ENCODE measurements at places on chromosomes 3 and 15.

- DNase-seq, result no peak
Measured at GRCh38 chr3:135083756-135084155, 288.7 kb downstream of the EPHB1 start.

- no peak for DNase-seq
Measured at GRCh38 chr3:140630866-140631265, 47.0 kb upstream of the TRIM42 start.

GRCh38 chr3:9201266-9201665 is 48.2 kb downstream of the SRGAP3 start:
- DNase-seq, result no peak

DNA sequence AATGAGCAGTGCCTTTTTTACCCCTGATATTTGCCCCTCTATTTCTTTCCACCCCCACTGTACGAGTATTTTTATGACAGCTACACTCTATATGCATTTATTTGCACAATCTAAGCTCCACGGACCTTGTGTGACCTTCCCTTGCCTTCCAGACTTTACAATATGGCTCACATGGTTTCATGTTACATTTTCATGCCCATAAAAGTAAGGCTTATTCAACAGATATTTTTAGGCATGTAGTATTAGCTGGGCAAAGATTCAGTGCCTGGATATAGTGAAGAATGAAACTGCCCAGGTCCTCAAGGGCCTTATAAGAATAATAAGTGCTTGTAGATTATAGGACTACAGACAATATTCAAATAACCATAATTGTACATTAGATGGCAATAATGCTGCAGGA is 481.9 kb upstream of the CNTN4 start:
- no peak for DNase-seq

- DNase-seq, result no peak
Measured at GRCh38 chr3:106309274-106309673, 440.5 kb upstream of the CBLB start.

DNA sequence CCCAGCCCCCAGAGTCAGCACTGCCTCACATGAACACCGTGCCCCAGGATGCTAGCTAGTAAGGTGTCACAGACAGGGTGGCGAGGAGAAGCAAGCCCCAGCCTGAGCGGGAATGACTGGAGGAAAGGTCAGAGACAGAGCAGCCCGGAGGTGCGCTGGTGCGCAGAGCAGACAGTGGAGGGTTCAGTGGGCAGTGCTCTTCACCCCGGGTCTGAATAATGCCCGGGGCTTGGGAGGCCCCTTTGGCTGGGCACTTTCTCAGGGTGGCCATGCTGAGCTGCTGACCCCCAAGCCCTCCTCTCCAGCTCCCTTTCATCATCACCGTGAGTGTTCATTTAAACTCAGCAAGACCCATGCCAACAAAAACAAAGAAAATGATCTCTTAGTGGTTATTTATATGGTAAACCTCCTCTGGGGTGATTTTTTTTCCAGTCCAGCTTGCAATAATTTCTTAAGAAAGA is 110.8 kb downstream of the VGLL4 start:
- no peak for DNase-seq

DNA sequence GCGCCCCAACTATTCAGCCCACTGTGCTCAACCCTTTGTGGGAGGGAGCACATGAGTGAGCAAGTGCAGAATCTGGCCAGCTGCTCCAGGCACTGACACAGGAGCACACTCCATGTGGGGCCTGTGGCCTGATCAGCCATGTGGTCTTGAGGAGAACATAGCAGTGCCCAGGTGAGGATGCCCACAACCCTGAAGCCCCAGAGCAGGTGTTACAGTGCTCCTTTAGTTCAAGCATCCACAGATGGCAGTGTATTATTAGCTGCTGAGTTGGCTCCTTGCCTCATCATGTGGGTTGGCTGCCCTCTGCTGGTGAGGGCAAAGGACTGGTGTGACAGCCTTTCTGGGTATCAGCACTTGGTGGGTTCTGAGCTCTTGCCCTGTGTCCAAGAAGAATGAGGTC is 1588.2 kb downstream of the SI start:
- DNase-seq, result peak; percentile 71

- no peak for DNase-seq
Measured at GRCh38 chr3:46921041-46921440, 43.5 kb downstream of the PTH1R start.

DNA sequence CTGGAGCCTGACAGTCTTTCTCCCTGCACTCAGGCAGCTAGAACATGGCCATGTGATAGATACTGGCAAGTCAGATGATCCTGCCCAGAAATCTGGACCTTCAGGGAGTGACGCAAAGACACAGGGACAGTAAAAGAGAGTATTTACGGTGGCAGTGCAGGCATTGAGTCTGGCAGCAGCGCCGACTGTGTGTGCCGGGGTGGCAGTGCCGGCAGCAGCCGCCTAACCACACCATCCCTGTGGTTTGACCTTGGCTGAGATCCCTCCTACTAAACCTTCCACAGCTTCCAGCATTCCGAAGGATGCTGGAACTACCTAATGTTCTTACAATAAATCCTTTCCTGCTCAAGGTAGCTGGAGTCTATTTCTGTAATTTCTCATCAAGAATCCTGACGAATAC is 4.6 kb upstream of the TSPAN3 start:
- DNase-seq, result no peak

GRCh38 chr3:55551644-55552043 is 64.5 kb upstream of the WNT5A start:
- no peak for DNase-seq

DNA sequence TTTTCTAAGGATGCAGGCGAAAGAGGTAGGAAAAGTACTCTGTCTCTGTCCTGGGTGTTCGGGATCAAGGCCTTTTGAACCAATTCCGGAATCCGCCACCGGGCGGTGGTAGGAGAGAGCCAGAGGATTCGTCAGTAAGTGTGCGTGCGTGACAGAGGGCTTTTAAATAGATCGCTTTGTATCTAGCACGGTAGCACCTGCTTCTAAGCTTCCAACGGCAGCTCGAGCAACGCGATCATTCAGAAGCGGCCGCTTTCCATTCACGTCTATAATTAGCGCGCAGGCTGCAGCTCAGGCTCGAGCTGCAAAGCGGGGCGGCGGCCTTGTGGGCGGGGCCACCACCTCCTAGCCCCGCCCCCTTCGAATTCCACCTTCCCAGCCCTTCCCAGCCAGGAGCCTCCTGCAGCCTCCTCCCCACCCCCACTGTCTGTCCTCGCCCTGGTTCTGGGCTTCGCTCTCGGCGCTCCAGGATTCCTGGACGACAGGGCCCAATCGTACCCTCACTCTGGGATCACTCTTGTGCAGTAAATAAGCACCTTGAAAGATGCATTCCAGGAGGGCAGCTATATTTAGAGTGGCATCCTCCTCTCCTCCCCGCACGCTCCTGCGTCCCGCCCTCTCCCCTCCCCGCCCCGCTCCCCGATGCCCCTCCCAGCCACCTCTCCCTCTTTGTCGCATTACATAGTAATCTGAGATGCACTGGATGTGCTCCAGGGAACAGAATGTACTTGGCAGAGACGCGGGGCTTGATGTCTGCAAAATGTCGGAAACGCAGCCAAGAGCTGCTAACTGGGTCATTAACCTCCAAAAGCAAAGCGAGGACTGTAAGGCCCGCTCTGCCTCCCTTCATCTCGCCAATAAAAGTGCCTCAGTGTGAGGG is 224.1 kb upstream of the TPRG1 start:
- DNase-seq, result peak; percentile 93

DNA sequence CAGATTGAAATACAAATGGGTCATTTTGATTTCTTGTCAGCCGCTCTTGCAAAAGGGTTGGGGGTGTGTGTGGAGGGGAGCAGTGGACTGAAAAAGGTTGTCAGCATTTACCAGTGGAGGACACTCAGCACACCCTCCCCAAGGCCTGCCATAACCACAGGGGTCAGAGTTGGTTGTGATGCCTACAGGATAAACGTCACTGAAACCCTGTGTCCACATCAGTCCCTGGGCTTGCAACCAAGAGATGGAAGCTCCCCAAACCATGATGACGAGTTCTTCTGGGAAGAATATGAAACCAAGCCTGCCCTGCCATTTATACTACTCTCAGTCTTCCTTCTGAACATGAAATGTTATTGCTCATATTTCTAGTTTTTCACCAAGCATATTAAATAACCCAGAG is 54.0 kb upstream of the UMPS start:
- DNase-seq, result no peak

DNA sequence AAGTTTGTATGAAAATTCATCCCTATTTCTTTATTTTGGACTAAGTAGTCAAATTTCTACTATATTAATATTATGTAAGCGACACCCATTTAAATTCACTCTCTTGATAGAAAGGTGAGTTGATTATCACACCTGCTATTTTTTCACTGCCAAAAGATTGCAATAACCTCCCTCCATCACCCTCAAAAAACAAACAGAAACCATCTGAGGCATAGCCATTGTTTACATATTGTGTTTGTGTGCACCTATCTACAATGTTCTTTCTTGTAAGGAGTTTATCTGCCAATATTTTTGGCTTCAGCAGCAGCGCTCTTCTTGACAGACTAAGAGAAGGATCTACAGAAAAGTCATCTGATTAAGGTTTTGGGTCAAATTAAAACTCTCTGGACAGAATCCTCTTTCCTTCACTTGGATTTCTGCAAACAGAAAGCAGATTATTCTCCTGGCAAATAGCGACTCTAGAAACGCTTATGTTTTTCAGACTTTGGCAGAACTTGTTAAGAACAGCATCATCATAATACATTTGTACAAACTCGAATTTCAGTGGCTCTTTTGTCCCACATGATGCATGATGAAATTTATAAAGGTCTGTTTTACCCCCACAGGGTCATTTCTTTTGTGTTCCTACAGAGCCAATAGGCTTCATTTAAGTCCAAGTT is 48.6 kb downstream of the KCNMB2 start:
- DNase-seq, result no peak

- DNase-seq, result no peak
Measured at GRCh38 chr3:87004883-87005282, 13.9 kb upstream of the VGLL3 start.

All from hepatocyte (in vitro differentiated cells).